Foreskin fibroblast (primary cell): ENCODE measurements at places on chromosomes 6 and 20.

DNA sequence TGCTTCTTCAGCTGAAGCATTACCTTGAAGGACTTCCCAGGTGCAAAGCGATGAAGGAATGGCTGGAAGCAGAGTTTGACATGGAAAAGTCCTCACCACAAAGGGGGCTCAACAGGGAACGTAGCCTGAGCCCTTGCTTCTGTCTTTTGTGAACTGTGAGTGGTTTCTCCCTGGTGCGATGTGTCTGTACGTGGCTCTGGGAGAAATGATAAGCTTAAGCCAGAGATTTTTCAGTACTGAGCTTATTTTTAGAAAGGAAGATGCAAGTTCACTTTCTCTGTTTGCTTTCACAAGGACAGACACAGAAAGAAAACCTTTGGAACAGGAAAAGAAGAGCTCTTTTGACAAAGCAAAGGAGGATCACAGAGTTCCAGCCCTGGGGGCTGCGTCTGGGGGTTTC is 79.4 kb downstream of the DACT2 start:
- DNase-seq: no peak

DNA sequence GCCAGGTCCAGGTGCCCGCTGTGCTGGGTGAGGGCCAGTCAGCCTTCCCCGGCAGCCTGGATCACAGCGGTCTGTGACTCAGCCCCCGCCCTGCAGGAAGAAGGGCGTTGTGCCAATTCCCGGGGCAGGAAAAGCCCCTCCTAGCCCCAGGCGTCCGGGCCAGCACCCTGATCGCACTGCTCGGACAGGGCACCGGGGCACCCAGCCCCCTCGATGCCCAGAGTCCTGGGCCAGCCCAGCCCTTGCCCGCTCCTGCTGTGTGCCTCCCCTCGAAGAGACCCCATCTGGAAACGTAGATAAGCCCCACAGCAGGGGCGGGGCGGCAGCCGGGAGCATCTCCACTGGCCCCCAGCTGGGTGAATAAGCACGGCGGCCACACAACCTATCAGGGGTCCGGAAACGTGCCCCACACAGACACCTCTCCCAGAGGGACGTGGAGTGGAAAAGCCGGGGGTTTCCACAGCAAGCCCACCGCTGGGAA is 9.9 kb downstream of the LAMA5 start:
- DNase-seq: peak; percentile 47

GRCh38 chr6:166351715-166352285 is 9.5 kb upstream of the SFT2D1 start:
- DNase-seq: no peak

DNA sequence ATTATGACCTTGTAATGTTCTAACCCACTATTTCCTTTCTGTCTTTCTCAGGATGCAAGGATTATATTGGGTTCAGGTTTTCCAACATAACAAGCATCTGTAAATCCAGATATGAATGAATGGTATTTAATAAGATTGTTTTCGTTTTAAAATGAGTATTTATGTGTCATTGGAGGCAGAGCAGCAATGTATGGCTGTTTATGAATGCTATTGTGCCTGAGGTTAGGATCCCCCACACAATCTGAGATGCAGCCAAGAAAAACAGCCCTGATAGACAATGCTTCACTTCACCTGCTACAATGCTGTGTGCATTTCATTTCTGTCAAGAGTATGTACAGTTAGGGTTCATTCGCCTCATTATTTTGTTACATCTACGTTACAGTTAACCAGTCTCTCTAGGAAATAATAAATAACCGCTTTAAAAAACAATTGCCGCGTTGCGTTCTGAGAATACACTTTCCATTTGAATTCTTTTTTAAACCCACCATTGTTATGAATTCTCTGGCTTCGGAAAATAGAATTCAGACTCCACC is 19.6 kb downstream of the TFAP2A start:
- no peak for DNase-seq

GRCh38 chr6:128465368-128466343 is 54.7 kb downstream of the PTPRK start:
- no peak for DNase-seq
